ENCODE measurements at places on chromosomes 12 and 14.

DNA sequence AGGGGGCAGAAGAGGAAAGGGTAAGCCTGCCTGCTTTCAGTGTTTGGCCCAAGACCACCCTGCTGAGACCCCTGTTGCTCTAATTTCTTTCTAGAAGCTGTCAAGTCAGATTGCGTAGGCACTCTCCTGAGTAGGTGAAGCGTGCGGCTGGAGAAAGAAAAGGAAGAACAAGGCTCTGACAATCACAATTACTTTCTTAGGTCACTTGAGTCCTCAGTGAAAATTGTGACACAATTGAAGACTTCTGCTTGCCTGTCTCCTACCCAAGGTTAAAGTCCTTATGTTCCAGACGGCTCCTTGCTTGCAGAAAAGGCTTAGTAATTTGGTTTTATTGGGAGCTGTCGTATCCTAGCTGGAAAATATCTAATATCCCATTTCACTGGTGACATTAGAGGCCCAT lies 721 bp upstream of the CTSG start:
- DNase-seq, result peak; percentile 64

DNA sequence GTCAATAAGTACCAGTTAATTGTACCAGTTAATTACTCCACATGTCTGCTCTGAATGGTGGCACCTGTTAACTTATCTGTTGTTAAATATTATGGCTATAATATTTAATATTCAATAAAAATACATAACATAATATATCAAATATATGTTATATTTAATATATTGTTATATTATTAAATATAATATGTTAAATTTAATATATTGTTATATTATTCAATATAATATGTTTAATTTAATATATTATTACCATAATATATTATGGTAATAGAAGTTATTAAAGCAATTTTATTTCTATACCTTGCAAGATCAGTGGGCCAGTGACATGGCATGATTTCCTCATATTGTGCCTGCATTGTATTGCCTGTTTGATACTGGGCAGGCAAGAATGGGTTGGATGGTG lies 98.4 kb downstream of the TBC1D30 start:
- DNase-seq, result no peak

DNA sequence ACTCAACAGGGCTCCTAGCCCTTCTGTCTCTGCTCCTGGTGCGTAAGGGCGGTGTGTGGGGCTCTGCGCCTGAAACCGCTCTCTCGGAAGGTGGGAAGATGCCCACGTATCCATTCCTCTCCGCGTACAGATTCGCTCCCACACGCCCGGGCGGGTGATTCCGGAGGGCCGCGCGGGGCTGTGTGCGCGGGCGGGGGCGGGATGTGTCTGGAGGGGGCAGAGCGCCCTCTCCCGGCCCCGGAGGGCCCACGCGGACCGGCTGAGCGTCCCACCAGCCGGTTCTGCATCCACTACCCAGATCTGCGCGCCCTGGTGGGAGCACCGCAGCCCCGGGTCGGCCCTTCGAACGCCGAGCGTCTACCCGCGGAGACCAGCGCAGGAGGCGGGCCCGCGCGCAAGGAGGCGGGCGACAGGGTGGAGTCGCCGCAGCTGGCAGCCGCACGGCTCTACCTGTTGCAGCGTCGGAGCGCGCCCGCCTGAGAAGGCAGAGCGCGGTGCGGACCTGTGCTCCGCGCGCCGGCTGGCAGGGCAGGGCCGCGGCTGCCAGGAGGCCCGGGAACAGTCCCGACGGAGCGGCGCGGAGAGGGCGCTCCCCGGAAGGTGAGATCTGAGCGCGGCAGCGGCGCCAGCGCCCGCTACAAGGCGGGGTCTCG lies 1.4 kb upstream of the KCNK13 start:
- peak; percentile 39 for DNase-seq

DNA sequence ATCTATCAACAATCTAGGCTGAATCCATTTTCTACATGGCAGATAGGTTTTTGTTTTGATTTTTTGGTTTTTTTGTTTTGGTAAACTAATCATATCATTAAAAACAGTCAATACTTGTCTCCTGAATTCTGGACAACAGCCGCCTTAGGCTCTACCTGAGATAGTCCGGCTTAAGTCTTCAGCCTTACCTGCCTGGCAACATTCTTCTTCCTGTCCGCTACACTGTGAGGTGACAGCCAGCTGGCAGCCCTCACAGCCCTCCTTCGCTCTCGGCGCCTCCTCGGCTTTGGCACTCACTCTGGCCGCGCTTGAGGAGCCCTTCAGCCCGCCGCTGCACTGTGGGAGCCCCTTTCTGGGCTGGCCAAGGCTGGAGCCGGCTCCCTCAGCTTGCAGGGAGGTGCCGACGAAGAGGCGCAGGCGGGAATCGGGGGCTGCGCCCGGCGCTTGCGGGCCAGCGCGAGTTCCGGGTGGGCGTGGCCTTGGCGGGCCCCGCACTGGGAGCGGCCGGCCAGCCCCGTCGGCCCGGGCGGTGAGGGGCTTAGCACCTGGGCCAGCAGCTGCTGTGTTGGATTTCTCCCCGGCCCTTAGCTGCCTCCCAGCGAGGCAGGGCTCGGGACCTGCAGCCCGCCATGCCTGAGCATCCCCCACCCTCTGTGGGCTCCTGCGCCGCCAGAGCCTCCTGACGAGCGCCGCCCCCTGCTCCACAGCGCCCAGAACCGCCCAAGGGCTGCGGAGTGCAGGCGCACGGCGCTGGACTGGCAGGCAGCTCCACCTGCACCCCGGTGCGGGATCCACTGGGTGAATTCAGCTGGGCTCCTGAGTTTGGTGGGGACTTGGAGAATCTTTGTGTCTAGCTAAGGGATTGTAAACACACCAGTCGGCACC lies 49.0 kb downstream of the MDGA2 start:
- no peak for DNase-seq

DNA sequence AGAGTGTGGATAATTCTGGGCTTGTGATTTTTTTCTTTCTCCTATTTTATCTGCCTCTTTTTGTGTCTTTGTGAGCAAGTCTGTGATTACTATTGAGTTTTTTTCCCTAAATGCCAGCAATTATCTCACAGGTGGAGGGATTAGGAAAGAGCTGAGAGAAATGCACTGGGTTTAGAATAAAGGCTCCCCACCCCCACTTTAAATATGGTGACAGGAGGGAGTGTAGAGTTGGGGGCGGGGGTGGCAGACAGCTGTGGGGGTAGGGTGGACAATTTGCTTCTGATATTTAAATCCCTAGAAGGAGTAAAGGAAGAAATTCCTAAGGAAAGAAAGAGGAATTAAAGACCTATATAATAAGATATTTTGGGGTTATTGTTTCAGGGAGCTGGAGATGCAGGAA lies 145.9 kb downstream of the NRXN3 start:
- DNase-seq, result no peak

DNA sequence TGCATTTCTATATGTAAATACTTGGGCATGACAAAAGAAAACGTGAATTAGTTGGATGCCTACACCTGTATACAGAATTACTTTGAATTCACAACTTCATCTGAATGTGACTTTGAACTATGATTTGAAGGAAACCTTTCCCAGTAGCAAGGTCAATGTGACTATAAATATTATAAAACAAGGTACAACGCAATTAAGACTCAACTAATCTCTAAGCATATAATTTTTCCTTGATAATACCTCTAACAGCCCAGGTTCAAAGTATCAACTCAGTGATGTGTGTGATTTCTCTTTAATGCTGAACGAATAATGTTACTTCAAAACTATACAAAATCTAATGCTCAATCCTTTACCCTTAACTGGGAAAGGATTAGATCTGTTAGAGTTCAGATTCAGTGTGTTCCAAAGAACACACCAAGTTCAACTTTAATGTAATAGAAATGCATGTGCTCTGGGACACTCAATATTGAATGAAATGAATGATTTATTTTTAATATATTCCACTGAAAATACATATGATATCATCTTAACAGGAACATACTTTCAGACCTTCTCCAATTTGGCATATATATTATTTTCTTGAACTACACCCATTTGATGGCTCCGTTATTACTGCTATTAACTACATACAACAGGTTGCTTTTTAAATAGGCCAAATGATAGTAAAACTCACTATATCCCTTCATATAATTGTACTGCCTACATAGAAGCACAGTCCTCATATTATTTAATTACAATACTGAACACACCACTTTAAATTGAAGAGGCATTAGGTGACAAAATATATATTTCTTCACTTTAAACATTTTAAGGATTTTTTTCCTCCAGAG lies 40.1 kb upstream of the MTERF2 start:
- DNase-seq, result no peak

- DNase-seq, result peak; percentile 82
Observed at GRCh38 chr12:49827401-49828099, 663 bp downstream of the NCKAP5L start.

- peak; percentile 85 for DNase-seq
Observed at GRCh38 chr12:122888232-122888752, 7.6 kb downstream of the VPS37B start.

DNA sequence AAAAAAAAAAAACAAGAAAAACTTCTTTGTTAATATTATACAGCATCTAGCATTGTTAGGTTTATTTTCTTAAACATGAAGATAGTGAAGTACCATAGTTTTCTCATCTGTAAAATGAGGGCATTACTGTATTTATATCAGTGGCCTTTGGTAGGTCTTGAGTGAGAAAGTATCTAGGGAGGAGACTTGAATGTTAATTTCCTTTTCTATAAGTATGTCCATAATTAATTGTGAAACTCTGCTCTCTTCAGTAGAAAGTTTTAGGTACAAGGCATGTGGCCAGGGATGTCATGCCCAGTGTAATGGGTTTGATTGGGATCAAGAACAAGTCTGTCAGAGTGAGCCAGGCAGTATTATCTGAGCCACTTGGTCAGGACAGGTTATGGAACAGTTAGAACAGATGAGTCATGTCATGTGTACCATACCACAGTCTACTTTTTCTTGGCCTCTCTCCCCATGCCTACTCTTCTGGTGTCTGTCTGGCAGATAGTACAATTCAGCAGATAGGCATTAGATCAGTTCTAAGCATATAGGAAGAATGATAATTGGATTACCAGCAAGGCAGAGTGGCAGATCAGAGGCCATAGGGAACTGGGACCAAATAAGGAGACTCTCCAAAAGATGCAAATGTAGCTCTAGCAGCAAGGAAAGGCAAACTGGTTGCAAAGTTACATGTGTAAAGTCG lies 30.4 kb downstream of the FBXO34 start:
- DNase-seq, result peak; percentile 34

- DNase-seq, result peak; percentile 69
Observed at GRCh38 chr14:24298892-24299254, 707 bp downstream of the DHRS1 start.

GRCh38 chr14:90575336-90575735 lies 178.5 kb downstream of the CALM1 start:
- no peak for DNase-seq

- peak; percentile 24 for DNase-seq
Observed at GRCh38 chr14:54564868-54565784, 1.8 kb upstream of the SAMD4A start.

GRCh38 chr14:20262642-20263128 lies 23.6 kb downstream of the OR11H4 start:
- DNase-seq, result peak; percentile 78

- peak; percentile 73 for DNase-seq
Observed at GRCh38 chr12:47837190-47838171, 17.8 kb upstream of the HDAC7 start.

DNA sequence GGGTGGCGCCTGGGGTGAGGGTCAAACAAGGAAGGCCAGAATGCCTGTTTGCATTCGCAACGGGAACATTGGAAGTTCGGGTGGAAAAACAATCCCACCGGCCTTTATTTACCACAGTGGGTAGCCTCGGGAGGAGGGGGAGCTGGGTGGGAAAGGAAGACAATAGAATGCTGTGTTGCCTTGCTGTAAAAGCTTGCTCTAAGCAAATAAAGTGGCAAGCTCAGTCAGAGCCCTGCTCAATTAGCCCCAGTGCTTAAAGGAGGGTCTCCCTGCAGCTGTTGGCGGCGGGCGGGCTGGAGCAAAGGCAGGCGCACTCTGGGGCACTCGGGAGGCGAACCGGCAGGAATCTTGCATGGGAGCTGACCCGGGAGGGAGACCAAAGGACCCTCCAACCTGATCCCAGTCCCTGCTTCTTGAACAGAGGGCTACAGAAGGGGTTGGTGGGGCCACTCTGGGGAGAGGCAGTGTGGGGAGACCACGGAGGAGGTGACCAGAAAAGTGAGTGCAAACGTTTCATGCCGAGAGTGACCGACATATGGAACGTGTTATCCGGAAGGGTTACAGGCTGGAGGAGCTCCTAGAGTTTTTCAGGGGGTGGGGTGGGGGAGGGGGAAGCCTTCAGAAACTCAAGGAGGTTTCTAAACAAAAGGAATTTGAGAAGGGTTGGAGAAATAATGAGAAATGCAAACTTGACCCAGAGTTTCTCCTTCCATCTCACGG lies 48.5 kb downstream of the NTF3 start:
- DNase-seq, result no peak

DNA sequence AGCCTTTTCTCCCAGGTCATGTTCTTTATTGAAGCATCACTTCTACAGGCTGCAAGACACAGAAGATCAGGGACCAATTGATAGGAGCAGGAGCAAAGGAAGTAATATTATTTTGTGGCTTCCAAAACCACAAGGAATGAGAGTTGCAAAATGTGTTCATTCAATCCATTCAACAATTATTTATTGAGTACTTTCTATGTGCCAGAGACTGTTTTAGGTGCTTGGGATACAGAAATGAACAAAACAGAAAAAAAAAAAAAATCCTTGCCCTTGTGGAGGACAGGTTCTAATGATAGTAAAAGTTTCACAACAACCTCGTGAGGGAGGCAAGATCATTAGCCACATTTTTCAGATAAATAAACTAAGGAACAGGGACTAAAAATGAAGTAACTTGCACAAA lies 20.1 kb upstream of the DACT1 start:
- no peak for DNase-seq

- no peak for DNase-seq
Observed at GRCh38 chr12:30999723-31000122, 73.2 kb downstream of the TSPAN11 start.

GRCh38 chr14:36818794-36819384 lies 157.2 kb downstream of the PAX9 start:
- DNase-seq, result peak; percentile 4

DNA sequence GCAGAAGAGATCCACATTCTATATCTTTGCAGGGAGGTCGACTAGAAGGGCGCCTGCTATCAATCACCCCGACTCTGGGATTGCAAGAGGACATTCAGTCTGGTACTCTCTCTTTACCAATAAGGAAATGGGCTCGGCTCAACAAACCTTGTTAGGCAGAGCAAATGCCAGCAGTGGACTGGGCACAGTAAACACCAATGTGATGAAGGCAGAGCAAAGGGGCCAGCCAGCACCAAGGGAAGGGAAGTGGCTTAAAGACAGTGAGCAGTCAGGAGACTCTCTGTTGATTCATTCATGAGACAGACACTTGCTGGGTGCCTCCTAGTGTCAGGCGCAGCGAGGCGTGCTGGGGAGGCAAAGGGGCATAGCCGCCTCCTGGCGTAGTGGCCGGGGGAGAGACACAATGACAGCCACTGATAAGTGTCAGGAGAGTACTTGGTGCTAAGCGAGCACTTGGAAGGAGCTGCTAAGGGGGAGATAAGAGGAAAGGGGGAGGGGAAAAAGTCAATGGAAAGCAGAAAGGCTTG lies 34.1 kb downstream of the TMCC3 start:
- DNase-seq, result peak; percentile 15

GRCh38 chr14:49853572-49854375 lies 1.2 kb upstream of the NEMF start:
- DNase-seq, result peak; percentile 82
